ENCODE measurements at places on chromosomes 7 and 10.

- H3K27me3 ChIP-seq: 0 out of 2 replicates have a peak, but pooled peaks cover 1% of the 10 kb centered on the region
- H3K4me3 ChIP-seq: no peak overlapping the region
- H3K27ac ChIP-seq: peak overlapping the region; percentile 18
- H3K36me3 ChIP-seq: no peaks in the 10 kb centered on the region
- peak; percentile 29 for DNase-seq
- H3K4me1 ChIP-seq: peaks cover 7% of the 10 kb centered on the region
Measured at GRCh38 chr10:70312972-70313371, 29.2 kb upstream of the NPFFR1 start.

GRCh38 chr10:821322-821721 lies 110.2 kb downstream of the LARP4B start:
- H3K4me3 ChIP-seq: no peak overlapping the region
- DNase-seq: peak; percentile 10
- H3K36me3 ChIP-seq: peaks cover 76% of the 10 kb centered on the region
- peaks cover 8% of the 10 kb centered on the region for H3K4me1 ChIP-seq
- no peak overlapping the region for H3K27ac ChIP-seq

DNA sequence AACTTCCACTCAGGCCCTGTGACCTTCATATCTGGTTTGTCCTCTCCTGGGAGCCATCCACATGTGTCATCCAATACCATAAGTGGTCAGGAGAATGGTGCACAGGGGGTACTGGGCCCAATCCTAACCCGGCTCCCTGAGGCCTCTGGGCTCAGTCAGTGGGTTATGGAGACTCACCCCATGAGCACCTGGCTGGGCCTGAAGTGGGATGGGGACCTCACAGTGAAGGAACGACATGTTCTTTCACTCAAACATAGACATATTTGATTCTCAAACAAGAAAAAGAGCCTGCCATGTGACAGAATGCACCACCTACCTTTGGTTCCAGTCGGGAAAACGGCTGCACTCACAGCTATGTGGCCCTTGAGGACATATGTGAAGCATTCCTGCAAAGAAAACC lies 51.8 kb downstream of the XPNPEP1 start:
- H3K36me3 ChIP-seq: peaks cover 57% of the 10 kb centered on the region
- H3K4me1 ChIP-seq: no peaks in the 10 kb centered on the region
- no peaks in the 10 kb centered on the region for H3K27me3 ChIP-seq
- no peak for DNase-seq

DNA sequence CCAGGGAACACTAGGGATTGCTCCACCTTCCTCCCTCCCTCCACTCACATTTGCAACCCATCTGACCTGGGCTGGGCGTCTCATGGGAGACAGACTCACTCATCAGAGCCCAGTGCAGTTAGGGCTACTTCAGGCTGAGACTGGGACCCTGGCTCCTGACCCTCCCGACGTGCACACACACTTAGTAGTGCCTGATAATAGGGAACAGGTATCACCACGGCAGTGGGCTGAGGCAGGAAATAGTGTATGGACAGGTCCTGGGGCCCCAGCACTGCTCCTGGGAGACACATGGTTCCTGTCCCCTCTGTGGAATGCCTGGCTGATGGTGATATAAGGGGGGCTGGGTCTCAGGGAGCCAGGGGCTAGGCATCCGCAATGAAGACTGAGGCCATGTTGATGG lies 14.3 kb downstream of the AQP1 start:
- H3K4me3 ChIP-seq: no peak overlapping the region
- H3K4me1 ChIP-seq: peaks cover 9% of the 10 kb centered on the region
- no peak overlapping the region for H3K27ac ChIP-seq
- no peak for DNase-seq
- peaks cover 6% of the 10 kb centered on the region for H3K27me3 ChIP-seq
- H3K36me3 ChIP-seq: no peaks in the 10 kb centered on the region

GRCh38 chr10:4850397-4850796 lies 24.4 kb downstream of the AKR1E2 start:
- H3K27me3 ChIP-seq: no peaks in the 10 kb centered on the region
- DNase-seq: no peak
- H3K4me1 ChIP-seq: peaks cover 9% of the 10 kb centered on the region
- H3K4me3 ChIP-seq: no peak overlapping the region

DNA sequence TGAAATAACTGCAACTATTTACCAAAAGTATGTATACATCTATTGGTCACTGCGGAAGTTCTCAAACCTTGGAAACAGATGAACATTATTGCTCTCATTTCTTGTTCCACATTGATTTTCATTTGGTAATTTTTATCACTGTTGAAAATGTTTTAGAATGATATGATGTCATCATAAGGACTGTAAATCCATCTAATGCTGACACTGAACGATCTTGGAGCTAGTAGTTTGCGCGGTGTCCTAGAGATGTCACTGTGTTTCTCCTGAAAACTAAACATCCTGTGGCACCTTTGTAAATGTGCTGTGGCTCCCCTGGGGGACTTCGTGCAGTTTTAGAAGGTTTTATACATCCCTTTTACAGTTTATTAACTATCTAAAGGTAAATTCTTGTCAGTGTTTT lies 73.5 kb downstream of the DNAJB9 start:
- H3K27ac ChIP-seq: no peak overlapping the region
- H3K4me3 ChIP-seq: no peak overlapping the region

DNA sequence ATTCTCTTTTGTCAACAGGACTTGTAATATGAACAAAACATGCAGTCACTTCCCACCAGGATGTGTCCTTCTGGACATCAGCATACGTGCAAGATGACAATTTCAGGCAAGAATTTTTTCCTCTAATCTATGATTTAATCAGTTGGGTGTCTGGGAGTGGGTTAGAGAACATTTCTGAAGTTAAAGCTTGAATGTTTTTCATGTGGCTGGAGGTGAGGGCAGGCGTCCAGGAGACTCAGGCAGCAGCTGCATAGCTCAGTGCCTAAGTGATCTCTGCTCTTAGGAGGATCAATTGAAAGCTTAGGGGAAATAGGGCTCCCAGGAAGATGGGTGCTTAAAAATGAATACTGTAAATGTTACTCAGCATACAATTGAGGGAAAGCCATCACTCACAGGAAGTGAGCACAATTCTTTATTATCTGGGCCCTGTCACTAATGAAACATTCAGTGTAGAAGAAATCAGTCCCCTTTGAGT lies 457.6 kb upstream of the KLF6 start:
- H3K27me3 ChIP-seq: no peaks in the 10 kb centered on the region
- no peaks in the 10 kb centered on the region for H3K36me3 ChIP-seq
- peaks cover 15% of the 10 kb centered on the region for H3K4me1 ChIP-seq
- H3K27ac ChIP-seq: peak overlapping the region; percentile 16
- H3K4me3 ChIP-seq: no peak overlapping the region
- DNase-seq: peak; percentile 92

DNA sequence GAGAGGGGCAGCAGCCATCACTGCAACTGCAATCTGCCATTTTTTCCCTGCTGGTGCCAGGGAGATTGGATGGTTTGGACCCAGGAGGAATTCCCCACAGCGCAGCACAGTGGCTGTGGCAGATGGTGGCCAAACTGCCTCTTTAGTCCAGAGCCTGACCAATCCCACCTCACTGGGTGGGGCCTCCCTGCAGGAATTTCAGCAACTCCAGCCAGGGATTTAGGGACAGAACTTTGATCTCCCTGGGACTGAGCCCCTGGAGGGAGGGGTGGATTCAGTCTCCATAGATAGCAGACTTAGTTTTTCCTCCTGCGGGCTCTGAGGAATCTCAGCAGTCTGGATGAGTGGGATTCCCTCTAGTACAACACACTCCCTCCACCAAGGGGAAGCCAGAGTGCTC lies 179.7 kb upstream of the WDR11 start:
- H3K4me1 ChIP-seq: no peaks in the 10 kb centered on the region
- no peak for DNase-seq
- no peak overlapping the region for H3K4me3 ChIP-seq
- H3K36me3 ChIP-seq: no peaks in the 10 kb centered on the region

- no peak overlapping the region for H3K4me3 ChIP-seq
- peaks cover 7% of the 10 kb centered on the region for H3K4me1 ChIP-seq
- DNase-seq: no peak
Measured at GRCh38 chr7:47183862-47184590, 397.9 kb downstream of the TNS3 start.

DNA sequence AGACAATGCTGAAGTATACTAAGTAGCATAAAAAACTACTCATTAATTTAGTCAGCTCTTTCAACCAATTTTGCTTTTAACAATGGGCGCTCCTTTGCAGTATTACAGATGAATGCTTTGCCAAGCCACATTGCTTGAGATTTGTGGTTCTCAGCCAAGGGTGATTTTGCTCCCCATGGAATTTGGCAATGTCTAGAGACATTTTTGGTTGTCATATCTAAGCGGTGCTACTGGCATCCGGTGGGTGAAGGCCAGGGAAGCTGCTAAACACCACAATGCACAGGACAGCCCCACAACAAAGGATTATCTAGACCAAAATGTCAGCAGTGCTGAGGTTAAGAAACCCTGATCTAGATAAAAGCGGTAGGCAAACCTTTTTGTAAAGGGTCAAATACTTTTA lies 112.0 kb downstream of the UBE2H start:
- peak overlapping the region; percentile 27 for H3K27ac ChIP-seq
- peaks cover 18% of the 10 kb centered on the region for H3K4me1 ChIP-seq
- H3K36me3 ChIP-seq: peaks cover 16% of the 10 kb centered on the region
- no peak for DNase-seq
- H3K27me3 ChIP-seq: no peaks in the 10 kb centered on the region

GRCh38 chr10:47164126-47164799 lies 135.7 kb upstream of the GDF10 start:
- peak overlapping the region; percentile 66 for H3K27ac ChIP-seq
- H3K27me3 ChIP-seq: no peaks in the 10 kb centered on the region
- no peaks in the 10 kb centered on the region for H3K36me3 ChIP-seq
- peak; percentile 91 for DNase-seq
- peaks cover 33% of the 10 kb centered on the region for H3K4me1 ChIP-seq
- no peak overlapping the region for H3K4me3 ChIP-seq
